ENCODE measurements at places on chromosomes 6 and 20. TPM values are rescaled to one million over a fixed set of nuclear protein-coding genes. Genes with fewer than 3 reads are reported as not detected.

DNA sequence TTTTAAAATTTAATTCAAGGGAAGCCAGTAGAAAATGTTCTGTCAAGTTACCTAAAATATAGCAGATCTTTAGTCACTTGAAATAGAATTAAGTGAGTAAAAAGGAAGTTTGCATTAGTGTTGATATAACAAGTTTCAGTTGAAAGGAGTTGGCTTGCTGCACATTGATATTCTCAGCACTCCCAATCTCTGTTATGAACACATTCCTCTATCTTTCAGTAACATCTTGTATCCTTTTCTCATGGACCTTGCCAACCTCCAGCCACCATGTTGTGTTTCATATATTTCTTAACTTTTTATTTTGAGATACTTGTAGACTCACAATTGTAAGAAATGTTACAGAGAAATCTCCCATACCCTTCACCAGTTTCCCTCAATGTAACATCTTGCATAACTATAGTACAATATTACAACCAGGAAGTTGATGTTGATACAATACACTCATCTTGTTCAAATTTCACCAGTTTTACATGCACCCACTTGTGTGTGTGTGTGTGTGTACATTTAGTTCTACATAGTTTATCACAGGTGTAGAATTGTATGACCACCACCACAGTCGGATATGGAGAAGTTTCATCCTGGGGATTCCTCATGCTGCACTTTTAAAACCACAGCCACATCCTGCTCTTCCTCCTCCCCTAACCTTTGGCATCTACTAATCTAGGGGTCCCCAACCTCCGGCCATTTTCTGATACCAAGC lies 20.2 kb upstream of the PAQR8 start:
- DNase-seq, result no peak

Gene FOXA2
- 18.9 TPM for total RNA-seq

- no peak for DNase-seq
Measured at GRCh38 chr20:31685853-31686643, 36.6 kb downstream of the BCL2L1 start.

DNA sequence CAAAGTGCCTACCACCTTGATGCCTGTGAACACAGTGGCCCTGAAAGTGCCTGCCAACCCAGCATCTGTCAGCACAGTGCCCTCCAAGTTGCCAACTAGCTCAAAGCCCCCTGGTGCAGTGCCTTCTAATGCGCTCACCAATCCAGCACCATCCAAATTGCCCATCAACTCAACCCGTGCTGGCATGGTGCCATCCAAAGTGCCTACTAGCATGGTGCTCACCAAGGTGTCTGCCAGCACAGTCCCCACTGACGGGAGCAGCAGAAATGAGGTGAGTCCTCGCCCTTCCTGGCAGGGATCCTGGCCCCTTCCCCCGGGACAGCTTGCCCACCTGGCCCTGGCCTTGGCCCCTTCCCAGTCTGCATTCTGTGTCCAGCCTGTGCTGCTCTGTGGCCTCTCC lies 17.9 kb downstream of the MAVS start:
- DNase-seq, result no peak

Gene AGER
- total RNA-seq, result 6.0 TPM

Gene NT5E
- total RNA-seq, result 29.9 TPM

DNA sequence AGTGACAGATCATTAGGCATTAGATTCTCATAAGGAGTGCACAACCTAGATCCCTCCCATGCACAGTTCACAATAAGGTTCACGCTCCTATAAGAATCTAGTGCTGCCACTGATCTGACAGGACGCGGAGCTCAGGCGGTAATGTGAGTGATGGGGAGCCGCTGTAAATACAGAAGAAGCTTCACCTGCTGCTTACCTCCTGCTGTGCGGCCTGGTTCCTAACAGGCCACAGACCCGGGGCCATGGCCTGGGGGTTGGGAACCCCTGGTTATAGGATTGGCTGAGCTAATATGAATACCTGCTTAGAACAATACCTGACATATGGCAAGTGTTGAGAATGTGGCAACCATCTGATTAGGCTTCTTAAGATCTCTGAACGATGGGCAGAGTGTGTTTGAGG lies 2.4 kb downstream of the PNPLA1 start:
- no peak for DNase-seq

DNA sequence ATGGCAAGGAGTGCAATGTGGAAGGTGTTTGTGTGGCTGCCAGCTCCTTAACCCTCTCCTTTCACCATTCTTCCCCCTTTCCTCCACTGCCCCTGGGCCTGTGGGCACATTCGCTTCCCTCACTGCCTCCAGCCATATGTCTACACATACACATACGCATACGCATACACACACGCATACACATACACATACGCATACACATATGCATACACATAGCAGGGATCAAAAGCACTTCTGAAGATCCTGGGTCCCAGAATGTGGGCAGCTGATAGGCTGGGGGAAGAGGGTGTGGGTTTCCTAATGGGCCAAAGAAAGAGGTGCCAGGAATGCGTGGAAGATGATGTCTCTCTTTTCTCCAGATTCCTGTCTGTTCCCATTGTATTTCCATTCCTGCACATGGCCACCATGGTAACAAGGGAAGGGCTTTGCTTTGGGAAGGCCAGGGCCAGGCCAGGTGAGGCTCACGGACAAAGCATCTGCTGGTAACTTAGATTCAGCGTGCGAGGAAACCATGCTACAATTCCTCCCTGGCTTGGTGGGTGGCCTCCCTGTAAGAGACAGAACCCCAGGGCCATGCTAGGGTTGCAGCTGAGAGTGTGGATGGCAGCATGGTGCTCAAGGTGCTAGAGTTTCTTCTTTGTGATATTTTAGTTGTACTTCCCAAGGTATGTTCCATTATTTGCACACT lies 44.8 kb upstream of the GTSF1L start:
- no peak for DNase-seq

Gene KCNK15
- total RNA-seq, result 0.20 TPM

- DNase-seq, result no peak
Measured at GRCh38 chr20:35731469-35731788, 10.6 kb downstream of the RBM39 start.

Data from left lobe of liver (tissue), 2 donors.